ENCODE measurements at places on chromosomes 5 and 9.

DNA sequence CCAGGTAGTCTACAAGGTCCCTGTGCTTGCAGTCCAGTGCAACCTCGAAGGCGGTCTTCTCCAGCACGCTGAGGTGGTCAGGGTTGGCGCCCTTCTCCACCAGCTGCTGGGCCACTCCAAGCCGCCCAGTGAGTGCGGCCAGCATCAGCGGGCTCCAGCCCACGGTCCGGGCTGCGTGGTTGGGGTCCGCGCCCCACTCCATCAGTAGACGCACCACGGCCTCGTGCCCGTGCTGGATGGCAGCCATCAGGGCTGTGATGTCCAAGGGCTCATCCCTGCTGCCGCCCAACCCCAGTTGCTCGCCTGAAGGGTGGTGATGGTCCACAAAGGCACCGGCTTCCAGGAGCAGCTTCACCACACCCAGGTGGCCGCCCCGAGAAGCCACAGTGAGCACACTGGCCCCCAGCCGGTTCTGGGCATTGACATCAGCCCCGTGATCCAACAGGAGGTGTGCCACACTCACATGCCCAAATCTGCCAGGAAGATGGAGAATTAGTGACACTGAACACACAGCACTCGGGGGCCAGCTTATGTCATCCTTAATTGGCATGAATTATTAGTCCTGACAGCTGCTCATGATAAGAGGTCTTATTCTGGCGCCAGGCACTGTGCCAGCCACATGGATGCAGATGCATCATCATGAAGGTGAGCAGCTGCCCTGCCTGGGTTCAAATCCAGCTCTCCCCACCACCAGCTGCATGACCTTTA lies 6.1 kb downstream of the ANKS6 start:
- DNase-seq = no peak

GRCh38 chr9:13213337-13213736 lies 66.2 kb downstream of the MPDZ start:
- no peak for DNase-seq

DNA sequence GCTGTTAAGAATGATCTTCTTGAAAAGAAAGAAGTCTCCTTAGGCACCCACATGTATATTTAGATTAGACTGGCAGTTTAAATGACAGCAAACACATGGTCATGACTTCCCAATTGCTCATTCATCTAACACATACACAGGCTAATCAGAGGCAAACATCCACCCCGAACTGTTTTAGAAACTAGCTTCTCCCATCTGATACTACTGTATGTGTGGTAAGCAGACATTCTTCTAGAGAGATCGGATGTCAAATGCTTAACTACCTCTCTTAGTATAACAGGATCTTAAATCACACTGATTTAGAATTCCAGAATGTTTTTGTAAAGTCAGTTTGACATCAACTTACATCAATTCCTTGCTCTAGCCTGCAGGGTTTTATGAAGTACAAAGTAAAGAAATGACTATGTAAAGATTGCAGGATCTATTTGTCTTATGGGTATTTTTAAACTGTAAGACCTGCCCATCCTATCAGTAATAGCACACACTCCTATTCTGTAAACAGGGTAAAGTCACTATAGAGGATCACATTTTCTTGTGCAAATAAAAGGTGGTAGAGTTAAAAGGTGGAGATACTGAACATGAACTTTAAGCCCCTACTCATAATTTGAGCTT lies 239.7 kb downstream of the MLLT3 start:
- no peak for DNase-seq

DNA sequence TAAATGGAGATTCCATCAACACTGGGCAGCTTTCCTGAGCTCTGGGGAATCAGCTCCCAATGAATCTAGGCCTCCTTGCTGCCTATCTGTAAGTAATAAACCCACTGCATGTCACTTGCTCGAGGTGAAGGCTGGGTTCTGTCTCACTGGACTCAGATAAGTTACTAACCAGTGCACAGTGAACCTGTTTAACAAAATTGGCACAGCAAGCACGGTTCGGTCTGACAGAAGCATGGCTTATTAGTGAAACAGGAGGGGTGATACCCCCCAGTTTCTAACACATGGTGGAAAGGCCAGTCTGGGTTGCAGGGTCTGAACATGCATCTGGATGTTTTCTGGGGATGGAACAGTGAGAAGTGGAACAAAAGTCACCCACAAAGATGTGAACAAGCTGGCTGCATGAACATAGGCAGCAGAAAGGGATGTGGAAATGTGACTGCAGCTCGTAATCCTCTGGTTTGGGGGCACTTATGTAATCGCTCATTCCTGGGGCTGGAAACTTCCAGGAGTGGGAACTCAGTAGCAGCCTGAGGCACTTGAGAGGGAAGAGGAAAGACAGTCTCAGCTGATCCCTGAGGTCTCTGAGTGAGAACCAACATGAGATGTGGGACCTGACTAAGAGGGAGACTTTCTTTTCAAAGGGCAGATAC lies 37.7 kb downstream of the UGT3A2 start:
- no peak for DNase-seq

- DNase-seq = no peak
Measured at GRCh38 chr9:82363682-82364081, 375.1 kb downstream of the SPATA31D1 start.

DNA sequence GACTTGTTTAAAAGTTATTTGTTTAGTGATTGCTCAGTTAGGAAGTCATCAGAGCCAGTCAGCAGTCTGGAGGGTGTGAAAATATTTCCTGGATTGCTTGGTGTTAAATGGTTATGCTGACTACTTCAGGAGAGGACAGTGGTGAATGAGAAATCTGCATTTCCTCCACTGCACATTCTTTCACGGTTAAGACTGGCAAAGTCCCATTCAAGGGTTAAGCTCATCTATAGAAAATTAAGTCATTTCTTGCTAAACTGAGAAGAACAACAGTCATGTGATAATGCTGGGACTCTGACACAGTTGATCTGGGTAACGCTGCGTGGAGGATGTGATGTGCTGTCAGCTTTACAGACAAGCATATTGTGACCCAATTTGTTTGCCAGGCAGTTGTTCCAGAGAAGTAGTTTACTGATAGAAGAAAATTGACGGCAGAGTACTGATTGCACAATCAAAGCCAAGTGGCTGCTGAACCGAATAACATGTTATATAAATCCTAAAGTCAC lies 80.4 kb downstream of the GRAMD2B start:
- DNase-seq = no peak

GRCh38 chr5:58314356-58315210 lies 145.3 kb downstream of the PLK2 start:
- DNase-seq = no peak

DNA sequence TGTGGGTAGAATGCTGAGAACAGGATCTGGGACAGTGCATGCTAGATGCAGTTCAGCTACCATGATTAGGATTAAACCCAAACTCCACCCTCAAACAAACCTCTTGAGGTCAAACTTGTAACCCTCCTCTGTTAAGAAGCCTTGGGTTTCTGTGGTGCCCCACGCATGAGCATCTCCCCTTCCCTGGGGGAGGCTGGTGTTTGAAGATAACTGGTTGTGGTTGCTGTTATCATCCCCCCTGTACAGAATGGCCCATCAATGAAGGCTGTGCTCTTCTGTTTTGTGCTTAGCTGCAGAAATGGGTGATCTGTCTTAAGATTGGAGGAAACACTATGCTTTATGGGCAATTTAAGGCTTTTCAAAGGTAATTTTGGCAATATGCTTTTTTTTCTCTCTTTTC lies 4.4 kb upstream of the DAB2IP start:
- DNase-seq = no peak

GRCh38 chr5:95908799-95909198 lies 52.9 kb downstream of the ELL2 start:
- DNase-seq = no peak

DNA sequence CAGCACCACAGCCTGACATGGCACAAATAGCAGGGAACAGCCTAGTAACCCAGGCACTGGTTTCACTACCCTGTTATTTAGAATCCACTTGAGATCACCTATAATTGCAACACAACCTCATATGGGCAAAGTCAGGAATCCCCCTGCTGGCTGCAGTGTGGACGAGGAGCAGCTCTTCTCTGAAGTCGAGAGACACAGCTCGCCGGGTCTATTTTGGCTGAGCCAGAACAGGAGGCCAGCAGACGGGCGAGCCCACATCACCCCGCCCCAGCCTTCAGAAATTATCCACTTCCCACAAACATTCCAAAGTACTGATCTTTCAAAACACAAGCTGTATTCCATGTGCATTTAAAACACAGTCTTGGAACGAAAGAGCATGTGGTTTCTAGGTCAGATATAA lies 179.0 kb downstream of the ROR2 start:
- DNase-seq = no peak
